ENCODE measurements at places on chromosomes 13 and 19.

DNA sequence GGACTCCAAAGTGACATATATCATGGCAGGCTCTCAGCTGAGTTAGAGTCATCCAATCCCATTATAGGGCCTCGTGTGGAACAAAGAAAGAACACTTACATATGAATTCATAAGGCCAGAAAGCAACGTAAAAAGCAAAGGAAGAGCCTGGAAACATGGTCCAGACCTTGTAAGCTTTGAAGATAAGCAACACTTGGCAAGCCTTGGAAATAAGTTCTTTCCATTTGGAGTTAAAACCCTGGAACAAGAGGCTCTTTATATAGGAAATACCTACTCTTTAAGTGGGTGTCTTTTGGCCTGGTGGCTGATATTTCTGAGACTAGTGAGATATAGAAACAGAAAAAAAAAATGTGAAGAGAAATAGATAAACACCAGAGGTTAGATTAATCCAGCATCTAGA, 49.4 kb downstream of the ZAR1L start:
- no peak for DNase-seq

DNA sequence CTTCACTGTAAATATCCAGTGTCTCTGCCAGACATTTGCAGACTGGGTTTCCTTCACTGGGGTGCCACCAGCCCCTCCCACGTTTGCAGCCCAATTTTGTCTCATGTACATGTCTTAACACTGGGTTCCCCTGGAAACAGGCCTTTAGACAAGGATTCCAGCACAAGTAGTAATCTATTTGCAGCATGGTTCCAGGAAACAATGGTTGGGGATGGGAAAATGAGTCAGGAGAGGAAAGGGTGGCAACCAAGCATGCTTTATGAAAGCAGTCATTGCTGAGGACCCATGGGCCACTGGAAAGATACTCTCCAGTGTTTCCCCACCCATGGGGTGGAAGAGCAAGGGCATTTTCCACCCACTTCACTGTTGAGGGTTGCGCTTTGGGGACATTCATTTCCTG, 53.6 kb upstream of the FARP1 start:
- no peak for DNase-seq

DNA sequence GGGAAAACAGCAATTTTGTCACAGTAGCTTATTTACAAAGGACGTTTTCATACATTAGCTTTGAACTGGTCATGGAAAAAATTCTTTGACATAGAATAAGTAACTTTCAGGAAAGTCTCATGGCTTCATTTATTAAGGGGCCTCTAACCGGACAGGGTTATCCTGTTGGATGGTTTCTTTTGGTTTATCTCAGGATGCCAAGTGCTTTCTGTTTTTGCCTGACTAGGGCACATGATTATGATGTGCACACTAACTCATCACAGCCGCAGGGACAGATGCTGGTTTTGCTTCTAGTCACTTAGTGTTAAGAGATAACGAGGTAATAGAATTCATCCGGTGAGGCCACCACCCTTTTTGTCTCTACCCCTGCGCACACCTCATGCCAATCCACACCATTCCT, 53.0 kb downstream of the TGDS start:
- DNase-seq = no peak

- DNase-seq = no peak
Measured at GRCh38 chr13:46743191-46743590, 53.8 kb downstream of the ESD start.

DNA sequence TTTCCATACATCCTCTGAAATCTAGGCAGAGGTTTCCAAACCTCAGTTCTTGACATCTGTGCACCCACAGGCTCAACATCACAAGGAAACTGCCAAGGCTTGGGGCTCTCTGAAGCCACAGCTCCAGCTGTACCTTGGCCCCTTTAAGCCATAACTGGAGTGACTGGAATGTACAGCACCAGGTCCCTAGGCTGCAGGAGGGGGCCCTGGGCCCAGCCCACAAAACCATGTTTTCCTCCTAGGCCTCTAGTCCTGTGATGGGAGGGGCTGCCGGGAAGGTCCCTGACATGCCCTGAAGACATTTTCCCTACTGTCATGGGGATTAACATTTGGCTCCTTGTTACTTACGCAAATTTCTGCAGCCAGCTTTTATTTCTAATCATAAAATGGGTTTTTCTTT, 1093.0 kb upstream of the PCDH9 start:
- DNase-seq = no peak

DNA sequence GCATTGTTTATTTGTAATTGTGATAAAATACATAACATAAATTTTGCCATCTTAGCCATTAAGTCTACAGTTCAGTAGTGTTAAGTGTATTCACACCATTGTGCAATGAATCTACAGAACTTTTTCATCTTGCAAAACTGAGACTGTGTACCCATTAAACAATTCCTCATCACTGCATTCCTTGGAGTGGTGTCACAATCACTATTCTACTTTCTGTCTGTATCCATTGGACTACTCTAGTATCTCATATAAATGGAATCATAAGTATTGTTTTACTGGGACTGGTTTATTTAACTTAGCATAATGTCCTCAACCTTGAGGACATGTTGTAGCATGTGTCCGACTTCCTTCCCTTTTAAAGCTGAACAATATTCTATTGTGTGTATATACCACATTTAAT, 36.8 kb downstream of the UFM1 start:
- DNase-seq = no peak

- DNase-seq = no peak
Measured at GRCh38 chr13:32125751-32126150, 94.2 kb downstream of the FRY start.

- no peak for DNase-seq
Measured at GRCh38 chr19:50477751-50478515, 1.3 kb upstream of the GARIN5A start.

GRCh38 chr13:20351281-20352022, 119.3 kb upstream of the GJB6 start:
- DNase-seq = no peak

- no peak for DNase-seq
Measured at GRCh38 chr13:44400736-44401135, 27.1 kb downstream of the SERP2 start.

DNA sequence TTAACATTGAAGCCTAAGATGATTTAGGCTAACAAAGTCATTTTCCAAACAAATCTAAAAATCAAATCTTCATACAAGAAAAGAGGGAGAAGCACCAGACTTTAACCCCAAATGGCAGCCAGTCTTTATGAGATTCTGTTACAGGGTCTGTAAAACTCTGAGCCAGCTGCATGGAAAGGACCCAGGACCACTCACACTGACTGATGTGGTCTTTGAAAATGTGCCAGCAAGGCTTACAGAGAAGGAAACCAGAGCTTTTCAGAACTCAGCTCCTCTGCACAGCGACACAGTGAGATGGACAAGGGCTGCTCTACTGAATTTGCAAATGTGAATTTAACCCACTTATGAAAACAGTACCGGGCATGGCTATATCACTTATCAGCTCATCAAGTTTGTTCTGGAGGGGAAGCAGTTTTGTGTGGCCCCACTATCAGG, 98.8 kb upstream of the SERP2 start:
- DNase-seq = no peak

- DNase-seq = no peak
Measured at GRCh38 chr19:1841209-1841924, 6.9 kb downstream of the REXO1 start.

DNA sequence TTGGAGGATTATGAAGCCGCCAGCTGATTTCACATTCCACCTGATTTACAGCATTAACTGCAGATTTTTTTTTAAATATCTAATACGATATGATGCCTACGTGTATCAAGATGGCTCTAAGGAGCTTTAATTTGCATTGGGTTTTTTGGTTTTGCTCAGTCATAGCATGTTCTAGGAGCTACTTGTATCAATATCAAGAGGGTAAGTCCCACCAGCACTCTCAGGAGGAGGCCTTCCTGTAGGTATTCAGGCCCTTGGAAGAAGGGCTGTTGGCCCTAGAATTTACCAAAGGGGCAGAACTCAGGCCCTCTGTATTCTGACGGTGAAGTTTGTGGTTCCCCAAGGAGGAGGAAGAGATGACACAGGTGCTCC, 97.2 kb upstream of the IPO5 start:
- DNase-seq = no peak

DNA sequence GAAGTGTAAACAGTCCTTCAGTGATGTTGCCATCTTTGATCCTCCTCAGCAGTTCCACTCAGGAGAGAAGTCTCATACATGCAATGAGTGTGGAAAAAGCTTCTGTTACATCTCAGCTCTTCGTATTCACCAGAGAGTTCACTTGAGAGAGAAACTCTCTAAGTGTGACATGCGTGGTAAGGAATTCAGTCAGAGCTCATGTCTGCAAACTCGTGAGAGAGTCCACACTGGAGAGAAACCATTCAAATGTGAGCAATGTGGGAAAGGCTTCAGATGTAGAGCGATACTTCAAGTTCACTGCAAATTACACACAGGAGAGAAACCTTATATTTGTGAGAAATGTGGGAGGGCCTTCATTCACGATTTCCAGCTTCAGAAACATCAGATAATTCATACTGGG, 7.7 kb downstream of the ZNF230 start:
- no peak for DNase-seq

GRCh38 chr13:75792526-75793187, 156.5 kb downstream of the LMO7 start:
- no peak for DNase-seq

GRCh38 chr19:23665651-23666410, 21.2 kb downstream of the ZNF675 start:
- no peak for DNase-seq

GRCh38 chr13:71722206-71722605, 144.8 kb downstream of the DACH1 start:
- no peak for DNase-seq

GRCh38 chr13:114264886-114265611, 16.4 kb upstream of the UPF3A start:
- DNase-seq = no peak

GRCh38 chr13:70714993-70715392, 606.7 kb upstream of the KLHL1 start:
- DNase-seq = no peak

DNA sequence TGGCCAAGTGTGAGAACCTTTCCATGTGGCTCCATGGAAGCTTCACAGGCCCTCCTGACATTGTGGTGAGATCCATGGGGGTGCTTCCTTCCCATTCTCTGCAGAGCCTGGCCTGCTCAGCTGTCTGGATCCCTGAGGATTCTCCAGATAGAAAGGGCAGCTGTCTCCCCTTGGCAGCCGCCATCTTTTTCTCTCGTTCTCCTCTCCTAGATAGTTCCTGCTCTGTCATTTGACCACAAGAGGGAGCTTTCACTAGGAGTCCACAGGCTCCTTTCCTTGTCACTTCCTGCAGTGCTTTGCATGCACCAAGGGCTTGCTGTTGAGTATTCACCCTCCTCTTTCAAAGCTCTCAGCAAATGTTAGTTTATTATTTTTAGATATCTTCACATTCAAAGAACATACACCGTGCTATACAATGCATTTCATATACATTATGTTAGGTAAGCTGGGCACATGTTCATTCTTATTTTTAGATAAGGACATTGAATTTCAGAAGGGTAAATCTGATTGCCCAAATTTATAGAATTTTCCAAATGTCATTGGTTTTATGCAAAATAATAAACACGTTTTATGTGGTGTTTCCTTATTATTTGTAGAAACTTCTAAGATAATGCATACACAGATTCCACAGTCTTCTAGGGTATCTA, 133.2 kb downstream of the FRY start:
- no peak for DNase-seq

DNA sequence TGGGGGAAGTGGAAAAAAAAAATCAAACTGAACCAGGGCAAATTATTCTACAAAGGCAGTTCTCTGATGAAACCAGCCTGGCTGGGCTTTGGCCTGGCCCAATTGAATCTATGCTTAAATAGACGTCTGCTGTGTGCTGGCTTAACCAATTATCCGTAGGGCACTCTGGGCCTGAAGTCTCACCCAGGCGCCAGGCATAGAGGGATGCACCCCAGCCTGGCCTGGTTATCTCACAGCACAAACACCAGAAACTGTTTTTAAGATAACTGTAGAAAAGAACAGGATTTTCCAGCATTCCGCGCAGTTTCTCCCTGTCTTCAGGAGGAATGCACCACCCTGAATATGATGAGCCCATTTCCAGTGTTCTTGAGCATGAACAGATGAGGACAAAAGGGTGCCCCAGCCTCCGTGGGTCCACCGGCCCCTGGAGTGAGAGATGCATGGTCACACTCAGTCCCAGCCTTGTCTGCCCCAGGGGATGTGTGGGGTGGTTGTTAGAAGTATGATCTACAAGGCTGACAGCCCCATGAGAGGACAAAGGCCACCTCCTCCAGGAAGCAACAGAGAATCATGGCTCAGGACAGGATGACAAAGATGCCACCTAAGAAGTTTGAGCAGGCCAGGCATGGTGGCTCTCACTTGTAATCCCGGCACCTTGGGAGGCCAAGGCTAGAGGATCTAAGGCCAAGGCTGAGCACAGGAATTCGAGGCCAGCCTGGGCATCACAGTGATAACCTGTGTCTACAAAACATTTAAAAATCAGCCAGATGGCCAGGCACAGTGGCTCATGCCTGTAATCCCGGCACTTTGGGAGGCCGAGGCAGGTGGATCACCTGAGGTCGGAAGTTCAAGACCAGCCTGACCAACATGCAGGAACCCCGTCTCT, 50.2 kb downstream of the PEPD start:
- DNase-seq = no peak

GRCh38 chr13:59665732-59666131, 498.0 kb downstream of the DIAPH3 start:
- no peak for DNase-seq

GRCh38 chr13:21871382-21871781, 200.5 kb downstream of the FGF9 start:
- no peak for DNase-seq

- no peak for DNase-seq
Measured at GRCh38 chr13:111219950-111220349, 100.5 kb upstream of the TEX29 start.

DNA sequence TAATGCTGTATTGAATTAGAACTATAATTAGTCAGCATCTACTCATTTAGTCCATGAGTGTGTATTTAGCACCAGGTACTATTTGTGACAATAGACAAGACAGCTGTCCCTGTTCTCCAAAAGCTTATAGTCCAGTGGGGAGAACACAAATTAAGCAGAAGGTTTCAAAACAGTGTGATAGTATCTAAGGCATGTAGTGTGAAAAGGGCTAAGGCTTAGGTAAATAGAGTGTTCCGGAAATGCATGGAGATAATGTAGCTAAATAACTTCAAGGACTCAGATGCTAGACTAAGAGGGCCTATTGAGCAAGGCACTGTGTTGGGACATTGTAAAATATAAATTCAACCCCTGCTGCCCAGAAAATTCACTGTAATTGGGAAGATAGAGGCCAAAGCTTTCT, 144.1 kb upstream of the MIR17HG start:
- no peak for DNase-seq

- no peak for DNase-seq
Measured at GRCh38 chr13:95530178-95530577, 22.3 kb upstream of the CLDN10 start.

GRCh38 chr13:35512271-35512920, 35.9 kb upstream of the MAB21L1 start:
- DNase-seq = no peak

DNA sequence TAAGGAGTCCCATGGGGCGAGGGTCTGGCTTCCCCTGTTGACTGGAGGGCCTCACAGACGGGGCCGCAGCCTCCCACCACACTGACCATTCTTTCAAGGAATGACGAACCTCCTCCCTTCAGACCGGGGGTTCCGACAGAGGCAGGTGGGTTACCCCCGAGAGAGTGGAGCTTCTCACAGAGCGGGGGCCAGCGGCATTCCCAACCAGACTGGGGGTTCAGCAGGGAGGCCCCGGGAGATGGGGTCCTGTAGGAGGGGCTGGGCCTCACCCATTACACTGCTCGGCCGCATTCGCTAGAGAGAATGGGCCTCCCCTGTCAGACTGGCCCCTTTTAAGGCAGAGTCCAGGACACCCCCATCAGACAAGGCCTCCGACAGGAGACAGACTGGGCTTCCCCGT, 15.6 kb upstream of the C2CD4C start:
- DNase-seq = no peak

- no peak for DNase-seq
Measured at GRCh38 chr13:59449750-59450149, 714.0 kb downstream of the DIAPH3 start.
